ENCODE measurements at places on chromosomes 5 and 9.
A peak's percentile ranks its signal among the peaks of the same experiment; 100 is the strongest.

DNA sequence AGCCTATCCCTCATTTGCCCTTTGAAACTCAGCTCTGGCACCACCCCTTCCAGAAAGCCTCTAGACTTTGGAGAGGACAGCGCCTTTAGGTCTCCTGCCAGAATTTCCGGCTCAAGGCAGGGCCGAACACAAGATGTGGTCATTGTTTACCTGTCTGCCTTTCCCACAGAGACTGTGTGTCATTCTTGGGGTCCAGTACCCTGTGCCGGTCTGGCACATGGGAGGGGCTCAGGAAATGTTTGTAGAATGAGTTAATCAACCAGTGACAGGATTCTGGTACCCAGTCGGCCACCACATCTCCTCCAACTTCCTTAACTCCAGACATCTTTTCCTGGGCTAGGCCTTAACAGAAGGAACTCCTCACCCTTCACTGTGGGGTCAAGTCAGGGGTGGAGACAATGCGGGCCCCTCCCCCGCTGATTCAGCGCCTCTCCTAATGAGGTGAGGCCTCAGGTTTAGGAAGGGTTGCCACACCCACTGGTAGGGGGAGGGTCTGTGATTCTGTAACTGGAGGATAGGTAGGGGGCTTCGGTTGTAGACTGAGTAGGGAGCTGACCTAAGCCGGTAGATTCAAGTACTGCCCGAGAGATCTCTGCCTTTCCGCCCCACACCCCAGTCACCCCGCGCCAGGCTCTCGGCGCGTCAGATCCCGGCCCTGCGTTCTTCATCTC, 29.3 kb downstream of the PCDH1 start:
- peak; percentile 50 for DNase-seq

DNA sequence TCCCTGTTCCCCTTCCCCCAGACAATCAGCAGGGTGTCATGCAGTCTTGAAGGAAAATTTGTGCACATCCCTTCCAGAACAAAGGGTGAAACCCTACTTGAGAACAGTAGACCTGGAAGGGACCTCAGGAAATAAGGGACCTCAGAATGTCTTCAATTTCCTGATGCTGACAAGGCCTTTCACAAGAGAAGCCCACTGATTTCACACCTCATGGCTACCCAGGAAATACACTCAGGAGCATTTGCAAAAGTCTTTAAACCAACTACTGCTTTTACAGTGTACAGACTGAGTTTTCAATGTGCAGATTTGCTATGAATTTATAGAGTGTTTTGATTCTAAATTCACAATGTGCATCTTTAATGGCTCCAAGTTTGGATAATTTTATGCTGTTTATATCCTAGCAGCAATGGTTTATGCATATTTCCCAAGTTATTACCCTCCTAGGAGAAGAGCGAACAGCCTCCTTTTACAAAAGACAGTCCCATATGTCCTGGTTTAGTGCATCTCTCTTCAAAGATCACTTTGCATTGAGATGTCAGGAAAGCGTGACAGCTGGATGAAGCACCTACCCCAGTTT, 74.8 kb downstream of the GALNT10 start:
- DNase-seq, result no peak

- DNase-seq, result peak; percentile 85
Observed at GRCh38 chr9:21802418-21803000, at the start of gene MTAP. Gene MTAP (plus strand): TSS chr9:21802636. CDS start chr9:21802749, 113 bp downstream.

GRCh38 chr9:84207491-84207951, 133.0 kb downstream of the SLC28A3 start:
- DNase-seq, result no peak

Data from activated CD4-positive, alpha-beta T cell treated with anti-CD3 and anti-CD28 coated beads, Interleukin-2, Interleukin-6, amounts not matched to agents 100 ng/mL and 50 ng/mL, durations not matched to agents 16 hours and 8 hours (primary cell).